ENCODE measurements at places on chromosomes 3 and 15.

GRCh38 chr15:68687136-68687735 is 108.4 kb downstream of the CORO2B start:
- no peak for DNase-seq

- DNase-seq = no peak
Measured at GRCh38 chr3:14016900-14017475, 107.7 kb downstream of the CHCHD4 start.

DNA sequence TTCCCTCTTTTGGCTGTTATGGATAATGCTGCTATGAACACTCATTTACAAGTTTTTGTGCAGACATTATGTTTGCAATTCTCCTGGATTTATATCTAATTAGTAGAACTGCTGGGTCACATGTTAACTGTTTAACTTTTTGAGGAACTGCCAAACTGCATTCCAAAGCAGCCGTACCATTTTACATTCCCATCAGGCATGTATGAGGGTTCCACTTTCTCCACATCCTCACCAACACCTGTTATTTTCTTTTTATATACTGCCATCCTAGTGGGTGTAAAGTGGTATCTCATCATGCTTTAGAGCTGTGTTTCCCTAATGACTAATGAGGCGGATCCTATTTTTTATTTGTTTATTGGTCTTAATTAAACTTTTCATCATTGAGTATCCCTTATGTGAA is 9.2 kb downstream of the KPNA4 start:
- no peak for DNase-seq

GRCh38 chr3:172447611-172448579 is at the start of gene GHSR:
TSS of gene GHSR (minus strand) at chr3:172448456. CDS start at chr3:172448413, 43 bp downstream.
- DNase-seq = no peak

GRCh38 chr3:10259798-10260197 is 11.5 kb downstream of the TATDN2 start:
- no peak for DNase-seq

DNA sequence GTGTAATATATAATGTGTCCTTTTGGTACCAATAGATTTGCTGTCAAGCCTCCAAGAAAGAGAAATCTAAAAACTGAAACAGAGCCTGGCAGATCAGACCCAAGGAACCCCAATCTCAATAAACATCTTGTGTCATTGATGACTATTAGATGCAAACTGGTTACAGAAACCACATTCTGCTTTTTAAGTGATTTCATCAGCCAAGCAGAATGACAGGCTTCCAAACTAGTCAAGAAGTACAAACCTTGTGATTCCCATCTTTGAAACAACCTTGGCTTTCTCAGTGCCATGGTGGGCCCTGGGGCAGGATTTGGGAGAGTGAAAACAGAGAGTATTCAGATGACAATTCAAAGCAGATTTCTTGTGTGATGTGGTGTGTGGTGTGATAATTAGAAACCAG is 45.6 kb upstream of the STRIT1 start:
- no peak for DNase-seq

GRCh38 chr3:174342941-174343501 is 516.1 kb upstream of the NAALADL2 start:
- no peak for DNase-seq

- DNase-seq = no peak
Measured at GRCh38 chr15:70044168-70044567, 53.5 kb downstream of the TLE3 start.

GRCh38 chr3:126956866-126957650 is 25.9 kb upstream of the PLXNA1 start:
- DNase-seq = no peak
